Peyer's patch (tissue), 4 donors: ENCODE measurements at places on chromosomes 6 and 20. TPM values are rescaled to one million over a fixed set of nuclear protein-coding genes. Genes with fewer than 3 reads are reported as not detected.

The FAM184A gene
- 11.9 TPM for total RNA-seq

The HSPA12B gene
- 2.2 TPM for total RNA-seq

The CCN5 gene
- total RNA-seq = 14.3 TPM

The WFDC2 gene
- total RNA-seq = 2.1 TPM

DNA sequence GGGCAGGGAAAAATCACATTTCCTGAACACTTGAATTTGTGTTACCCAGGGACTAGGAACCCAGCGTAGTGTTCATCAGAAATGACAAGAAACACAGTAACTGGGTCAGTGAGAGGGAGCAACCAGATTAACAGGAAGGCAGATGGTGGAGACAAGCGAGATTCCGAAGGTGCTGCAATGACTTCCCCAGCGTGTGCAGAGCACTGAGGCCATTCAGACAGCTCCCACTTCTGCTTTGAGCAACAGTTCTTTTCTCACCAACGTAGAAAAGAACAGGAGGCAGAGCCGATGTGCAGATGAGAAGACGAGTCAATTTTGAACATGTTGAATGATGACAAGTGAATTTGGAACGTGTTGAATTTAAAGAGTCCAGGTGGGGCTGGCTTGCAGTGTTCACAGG lies 63.1 kb upstream of the IFNGR1 start:
- DNase-seq = no peak

DNA sequence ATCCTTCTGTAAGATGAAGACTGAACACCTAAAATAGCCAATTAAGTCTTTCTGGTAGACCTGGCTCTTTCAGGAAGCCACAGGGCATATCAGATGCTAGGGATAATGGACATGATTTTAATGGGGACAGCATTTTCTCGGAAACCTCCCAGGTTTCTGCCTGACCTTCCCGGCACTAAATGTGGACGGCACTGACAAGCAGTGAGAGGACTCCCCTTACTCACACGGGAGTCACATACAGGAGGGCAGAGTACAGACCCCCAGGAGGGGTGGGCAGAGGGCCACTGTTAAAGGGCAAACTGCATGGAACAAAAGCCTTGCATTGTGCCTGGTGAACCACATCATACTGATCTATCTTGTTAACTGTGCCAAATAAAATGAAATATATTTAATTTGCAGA lies 19.9 kb downstream of the PSMG4 start:
- no peaks in the 10 kb centered on the region for H3K4me1 ChIP-seq
- DNase-seq = peak; percentile 39
- no peaks in the 10 kb centered on the region for H3K36me3 ChIP-seq

- H3K27ac ChIP-seq = no peak overlapping the region
- H3K36me3 ChIP-seq = no peaks in the 10 kb centered on the region
- no peak overlapping the region for H3K4me3 ChIP-seq
- no peaks in the 10 kb centered on the region for H3K27me3 ChIP-seq
Observed at GRCh38 chr20:61803416-61803914, 262.2 kb downstream of the TAF4 start.

DNA sequence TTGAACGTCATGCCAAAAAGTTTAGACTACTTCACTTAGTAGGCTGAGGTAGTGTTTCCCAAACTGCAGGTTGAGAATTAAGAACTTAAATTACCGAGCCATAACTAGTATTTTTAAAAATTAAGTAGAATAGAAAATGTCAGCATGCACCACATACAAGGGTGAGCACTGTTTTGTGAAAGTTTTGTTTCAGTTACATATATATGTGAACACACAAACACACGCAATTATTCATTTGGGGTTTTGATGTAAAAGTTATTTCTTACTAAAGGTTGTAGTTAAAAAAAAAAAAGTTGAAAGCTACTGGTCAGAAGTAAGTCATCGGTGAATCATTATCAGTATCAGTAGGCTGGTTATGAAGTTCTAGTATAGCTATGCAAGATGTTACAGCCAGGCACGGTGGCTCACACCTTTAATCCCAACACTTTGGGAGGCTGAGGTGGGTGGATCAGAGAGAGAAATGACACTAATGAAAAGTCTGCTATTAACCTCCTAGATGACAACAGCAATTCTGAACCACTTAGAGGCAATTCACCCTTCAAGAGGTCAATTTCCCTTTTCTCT lies 24.1 kb downstream of the FASTKD5 start:
- H3K36me3 ChIP-seq = no peaks in the 10 kb centered on the region
- H3K4me1 ChIP-seq = no peaks in the 10 kb centered on the region

- no peaks in the 10 kb centered on the region for H3K27me3 ChIP-seq
- no peak overlapping the region for H3K27ac ChIP-seq
- no peak for DNase-seq
- no peaks in the 10 kb centered on the region for H3K4me1 ChIP-seq
- H3K4me3 ChIP-seq = no peak overlapping the region
- no peaks in the 10 kb centered on the region for H3K36me3 ChIP-seq
Observed at GRCh38 chr6:55617272-55617671, 38.3 kb upstream of the HMGCLL1 start.

DNA sequence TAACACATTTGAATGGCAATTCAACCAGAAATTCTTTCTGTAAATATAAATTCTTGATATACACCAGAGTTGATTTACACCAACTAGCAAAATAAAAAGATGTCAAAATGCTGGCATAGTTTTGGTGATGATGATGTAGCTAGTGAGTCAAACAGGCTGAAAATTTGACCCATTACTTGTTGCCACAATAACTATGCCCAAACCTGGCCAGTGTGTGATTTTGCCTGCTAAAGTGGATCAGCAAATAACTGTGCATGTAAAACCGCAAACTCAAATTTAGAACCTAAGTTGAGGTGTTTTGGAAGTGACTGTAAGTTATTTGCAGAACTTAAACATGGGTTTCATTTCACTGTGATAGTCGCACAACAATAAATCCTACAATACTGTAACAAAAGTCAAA lies 125.9 kb downstream of the KIF6 start:
- no peaks in the 10 kb centered on the region for H3K4me1 ChIP-seq
- H3K27ac ChIP-seq = no peak overlapping the region
- H3K4me3 ChIP-seq = no peak overlapping the region
- H3K36me3 ChIP-seq = no peaks in the 10 kb centered on the region

DNA sequence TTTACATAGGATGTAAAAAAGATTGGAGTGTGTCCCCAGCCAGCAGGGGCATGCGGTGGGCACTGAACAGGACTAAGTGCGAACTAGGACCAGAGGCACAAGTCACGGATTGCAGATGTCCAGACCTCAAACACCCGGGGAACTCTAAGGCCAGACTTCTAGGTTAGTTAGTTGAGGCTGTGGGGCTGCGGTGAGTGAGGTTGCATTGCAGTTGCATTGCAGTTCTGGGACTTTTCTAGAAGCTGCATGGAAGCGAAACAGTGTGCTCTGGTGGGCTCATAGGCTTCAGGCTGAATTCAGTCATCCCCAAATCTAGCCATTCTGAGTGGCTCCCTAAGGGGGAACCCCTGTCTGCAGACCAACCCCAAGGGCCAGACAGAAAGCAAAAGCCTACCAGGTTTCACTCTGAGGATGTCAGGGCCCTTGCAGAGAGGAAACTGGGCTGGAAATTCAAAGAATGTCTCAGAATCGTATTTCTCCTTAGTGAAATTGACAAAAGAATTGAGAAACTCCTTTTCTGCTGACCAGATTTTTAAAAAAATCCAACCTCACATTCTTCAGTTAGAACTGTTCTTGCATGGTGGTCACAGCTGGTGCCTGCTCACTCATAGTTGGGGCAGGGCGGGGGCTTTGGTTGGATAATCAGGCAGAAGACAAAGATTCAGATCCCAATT lies 182.8 kb downstream of the ZDHHC14 start:
- peak; percentile 51 for DNase-seq
- H3K4me1 ChIP-seq = peaks cover 31% of the 10 kb centered on the region
- no peaks in the 10 kb centered on the region for H3K27me3 ChIP-seq
- no peaks in the 10 kb centered on the region for H3K36me3 ChIP-seq

GRCh38 chr6:68760941-68761676 lies 126.0 kb downstream of the ADGRB3 start:
- no peak for DNase-seq
- H3K27me3 ChIP-seq = no peaks in the 10 kb centered on the region
- no peak overlapping the region for H3K4me3 ChIP-seq
- no peaks in the 10 kb centered on the region for H3K36me3 ChIP-seq
- no peak overlapping the region for H3K27ac ChIP-seq
- no peaks in the 10 kb centered on the region for H3K4me1 ChIP-seq
